ENCODE measurements at places on chromosomes 6 and 20. TPM values are rescaled to one million over a fixed set of nuclear protein-coding genes. Genes with fewer than 3 reads are reported as not detected.

The LINC00237 gene
- polyA plus RNA-seq: 2.0 TPM

The EMILIN3 gene
- polyA plus RNA-seq: 0.53 TPM

The TBCC gene
- polyA plus RNA-seq: 45.3 TPM

The INSM1 gene
- polyA plus RNA-seq: 0.61 TPM

The HLA-DQB1 gene
- 6.5 TPM for polyA plus RNA-seq

The ISM1 gene
- polyA plus RNA-seq: 0.73 TPM

The CFAP61 gene
- not detected for polyA plus RNA-seq

The ZNF391 gene
- 10.8 TPM for polyA plus RNA-seq

The VGLL2 gene
- polyA plus RNA-seq: not detected

The HRH3 gene
- polyA plus RNA-seq: 1.5 TPM

The SIRPG gene
- polyA plus RNA-seq: not detected

The PDYN gene
- polyA plus RNA-seq: 0.21 TPM

The MCCD1 gene
- polyA plus RNA-seq: not detected

The PMEPA1 gene
- polyA plus RNA-seq: 15.4 TPM

The LY6G6F gene
- polyA plus RNA-seq: not detected

The XKR7 gene
- 0.64 TPM for polyA plus RNA-seq

The STMN3 gene
- polyA plus RNA-seq: 28.6 TPM

The CD109 gene
- polyA plus RNA-seq: 1.1 TPM

The DNMT3B gene
- 726 TPM for polyA plus RNA-seq

The IRF4 gene
- 4.1 TPM for polyA plus RNA-seq

The GATA5 gene
- 0.60 TPM for polyA plus RNA-seq

The CDH26 gene
- 2.3 TPM for polyA plus RNA-seq

The C6orf52 gene
- polyA plus RNA-seq: 3.8 TPM

The PROKR2 gene
- 1.8 TPM for polyA plus RNA-seq

The JPH2 gene
- 0.43 TPM for polyA plus RNA-seq

The IP6K3 gene
- 0.16 TPM for polyA plus RNA-seq

The EFCAB8 gene
- not detected for polyA plus RNA-seq

The CAGE1 gene
- polyA plus RNA-seq: 0.12 TPM

The PSMB9 gene
- 5.5 TPM for polyA plus RNA-seq

The MYLIP gene
- 26.7 TPM for polyA plus RNA-seq

The C6orf58 gene
- polyA plus RNA-seq: 0.18 TPM

The COL21A1 gene
- 5.0 TPM for polyA plus RNA-seq

The MYBL2 gene
- 71.7 TPM for polyA plus RNA-seq

The OOEP gene
- 0.73 TPM for polyA plus RNA-seq

The KIZ gene
- 52.5 TPM for polyA plus RNA-seq

The GZF1 gene
- polyA plus RNA-seq: 3.7 TPM

The BTNL2 gene
- not detected for polyA plus RNA-seq

The WFDC2 gene
- 161 TPM for polyA plus RNA-seq

The GRM1 gene
- polyA plus RNA-seq: 0.49 TPM

The NFATC2 gene
- polyA plus RNA-seq: 0.31 TPM

The LY6G6D gene
- polyA plus RNA-seq: not detected

The COL9A1 gene
- polyA plus RNA-seq: 13.8 TPM

The SCUBE3 gene
- polyA plus RNA-seq: 0.39 TPM

The NRSN1 gene
- polyA plus RNA-seq: 0.68 TPM

The UNC93A gene
- 0.18 TPM for polyA plus RNA-seq

The PAX1 gene
- polyA plus RNA-seq: not detected

The RBPJL gene
- 0.44 TPM for polyA plus RNA-seq

The OR12D3 gene
- not detected for polyA plus RNA-seq
